ENCODE measurements at places on chromosomes 16 and 17.

- DNase-seq = no peak
Measured at GRCh38 chr16:49528060-49528865, 154.7 kb downstream of the C16orf78 start.

DNA sequence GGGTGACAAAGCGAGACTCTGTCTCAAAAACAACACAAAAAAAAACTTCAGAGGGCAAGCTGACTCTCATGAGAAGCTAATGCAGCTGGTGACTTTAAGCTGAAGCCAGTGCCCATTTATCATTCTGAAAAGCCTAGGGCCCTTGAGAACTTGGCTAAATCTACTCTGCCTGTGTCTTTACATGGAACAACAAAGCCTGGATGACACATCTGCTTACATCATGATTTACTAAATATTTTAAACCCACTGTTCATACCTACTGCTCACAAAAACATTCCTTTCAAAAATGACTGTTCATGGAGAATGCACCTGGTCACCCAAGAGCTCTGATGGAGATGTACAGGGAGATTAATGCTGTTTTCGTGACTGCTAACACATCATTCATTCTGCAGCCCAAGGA, 6.1 kb upstream of the ALOX12 start:
- DNase-seq = no peak

DNA sequence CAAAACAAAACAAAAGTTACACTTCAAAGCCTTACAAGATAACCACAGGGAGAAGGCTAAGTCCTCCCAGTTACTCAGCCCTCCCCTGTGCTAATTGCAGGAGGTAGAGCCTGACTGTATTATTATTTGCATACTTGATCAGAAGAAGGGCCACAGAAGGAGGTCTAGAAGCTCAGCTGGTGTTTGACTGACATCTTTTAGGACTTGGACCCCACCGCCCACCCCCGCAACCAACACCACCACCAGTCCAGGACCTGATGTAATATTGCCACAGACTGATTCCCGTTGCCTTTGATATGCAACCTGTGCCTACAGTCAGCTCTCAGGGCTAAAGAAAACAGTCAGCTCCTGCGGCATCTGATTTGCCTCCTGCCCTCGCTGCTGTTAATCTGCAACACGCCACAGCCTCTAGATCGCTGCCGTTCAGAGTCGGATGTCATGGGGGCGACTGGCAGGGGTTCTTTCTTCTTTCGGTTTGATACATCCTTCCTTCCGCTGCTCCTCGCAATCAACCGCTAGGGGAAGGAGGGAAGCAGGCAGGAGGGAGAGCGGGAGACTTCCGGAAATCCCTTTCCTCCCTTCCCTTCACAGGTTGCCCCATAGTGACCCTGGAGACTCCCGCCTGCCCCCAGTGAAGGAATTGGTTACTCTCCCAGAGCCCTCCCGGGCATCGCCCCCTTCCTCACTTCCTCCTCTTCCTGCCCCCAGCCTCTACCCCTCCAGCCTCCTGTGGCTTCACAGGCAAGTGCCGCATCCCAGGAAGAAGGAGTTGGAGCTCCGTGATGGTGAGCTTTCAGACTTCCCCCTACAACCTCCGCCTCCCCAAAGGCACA, 90.5 kb upstream of the SOX9 start:
- DNase-seq = no peak

- no peak for DNase-seq
Measured at GRCh38 chr17:63247706-63248105, 198.4 kb downstream of the CYB561 start.

Measured in breast epithelium (tissue), 4 donors.